Subcutaneous preadipocyte (primary cell): ENCODE measurements at places on chromosomes 12 and 14. TPM values are rescaled to one million over a fixed set of nuclear protein-coding genes. Genes with fewer than 3 reads are reported as not detected.

REM2 gene
- total RNA-seq: 0.37 TPM in 1 of 2 replicates, not detected in the other

TMEM19 gene
- total RNA-seq: 17.8 and 23.1 TPM in 2 replicates

TCL1B gene
- not detected in 2 replicates for total RNA-seq

FGF23 gene
- total RNA-seq: not detected in 2 replicates

MDP1 gene
- 10.8 and 14.7 TPM in 2 replicates for total RNA-seq

KRT78 gene
- not detected in 2 replicates for total RNA-seq

ST8SIA1 gene
- 2.2 and 4.0 TPM in 2 replicates for total RNA-seq

GSG1 gene
- total RNA-seq: 1.6 and 2.9 TPM in 2 replicates

NFE2 gene
- total RNA-seq: not detected in 2 replicates

LARP4 gene
- 29.8 and 34.6 TPM in 2 replicates for total RNA-seq

PRKAG1 gene
- 68.4 and 69.8 TPM in 2 replicates for total RNA-seq

HOXC4 gene
- 1.6 and 2.2 TPM in 2 replicates for total RNA-seq

PYM1 gene
- 36.4 TPM in 2 replicates for total RNA-seq

CFAP251 gene
- 1.8 and 2.6 TPM in 2 replicates for total RNA-seq

LRTM2 gene
- total RNA-seq: not detected in 2 replicates

CAPZA3 gene
- total RNA-seq: not detected in 2 replicates

KLRC1 gene
- not detected in 2 replicates for total RNA-seq

PIWIL1 gene
- total RNA-seq: not detected in 2 replicates

SIX4 gene
- 3.3 and 10.8 TPM in 2 replicates for total RNA-seq

SLC10A1 gene
- not detected in 2 replicates for total RNA-seq

TMEM121 gene
- total RNA-seq: 2.9 and 3.3 TPM in 2 replicates

RCOR1 gene
- total RNA-seq: 11.8 and 18.6 TPM in 2 replicates

TMPRSS12 gene
- total RNA-seq: not detected in 2 replicates

CLEC1B gene
- total RNA-seq: not detected in 2 replicates

PPTC7 gene
- 9.9 and 13.9 TPM in 2 replicates for total RNA-seq

PLCZ1 gene
- 0.39 TPM in 1 of 2 replicates, not detected in the other for total RNA-seq

LMNTD1 gene
- total RNA-seq: 1.4 TPM in 1 of 2 replicates, not detected in the other

IAPP gene
- not detected in 2 replicates for total RNA-seq

ZCCHC8 gene
- total RNA-seq: 11.0 and 19.9 TPM in 2 replicates

MIP gene
- total RNA-seq: not detected in 2 replicates

ATG2B gene
- total RNA-seq: 20.9 and 34.8 TPM in 2 replicates

TAS2R19 gene
- total RNA-seq: 3.3 and 5.5 TPM in 2 replicates

NKX2-1 gene
- not detected in 2 replicates for total RNA-seq
